ENCODE measurements at places on chromosomes 4 and X.

DNA sequence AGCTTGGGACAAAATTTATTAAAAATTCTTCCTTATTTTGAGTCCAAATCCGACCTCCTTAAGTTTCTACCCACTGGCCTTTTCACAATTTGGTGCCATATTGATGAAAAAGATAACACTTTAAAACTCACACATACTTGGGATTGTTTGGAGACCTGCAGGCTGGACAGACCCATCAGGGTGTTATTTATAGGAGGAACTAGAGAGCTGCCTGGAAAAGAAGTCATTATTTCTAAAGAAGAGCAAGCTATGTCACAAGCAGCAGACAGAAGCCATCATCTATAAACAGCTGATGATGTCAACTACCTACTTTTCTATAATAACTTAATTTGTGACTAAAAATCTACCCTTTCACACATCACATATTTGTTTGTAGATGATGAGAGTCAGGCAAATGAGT, 56.2 kb downstream of the COX18 start:
- DNase-seq = no peak

GRCh38 chrX:21691512-21692018, 33.4 kb upstream of the KLHL34 start:
- DNase-seq = no peak

DNA sequence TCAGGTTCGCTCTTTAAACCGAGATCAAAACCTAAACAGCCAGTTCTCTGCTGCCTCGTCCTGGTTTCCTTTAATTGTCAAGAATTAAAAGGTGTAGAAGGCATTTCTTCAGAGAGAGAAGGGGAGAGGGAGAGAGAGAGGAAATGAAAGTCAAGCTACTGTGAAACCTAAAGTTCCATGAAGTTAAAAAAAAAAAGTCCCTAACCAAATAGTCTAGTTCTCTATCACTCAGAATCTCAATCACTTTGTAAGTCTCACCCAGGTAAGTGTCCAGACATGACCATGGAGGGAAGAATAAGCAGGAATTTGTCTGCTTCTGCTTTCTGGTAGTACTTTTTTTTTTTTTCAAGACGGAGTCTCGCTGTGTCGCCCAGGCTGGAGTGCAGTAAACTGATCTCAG, 18.8 kb upstream of the SMIM14 start:
- DNase-seq = no peak

DNA sequence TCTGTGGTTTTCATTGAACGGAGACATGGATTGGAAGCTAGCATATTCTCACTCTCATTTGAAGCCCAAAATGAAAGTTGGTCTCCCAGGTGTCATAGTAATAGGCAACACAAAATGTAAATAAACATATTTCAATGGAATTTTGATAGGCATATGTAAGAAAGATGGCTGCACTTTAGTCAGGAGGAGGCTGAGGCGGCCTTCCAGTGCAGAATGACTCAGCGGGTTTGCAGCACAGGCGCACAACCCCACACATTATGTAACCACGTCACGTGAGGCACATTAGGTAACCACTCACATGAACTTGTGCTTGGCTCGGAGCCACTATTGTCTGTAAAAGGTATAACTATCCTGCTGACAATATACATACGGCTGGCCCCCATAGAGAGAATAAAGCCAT, 381.7 kb downstream of the GPAT3 start:
- no peak for DNase-seq

GRCh38 chr4:61485056-61485455, 284.9 kb downstream of the ADGRL3 start:
- no peak for DNase-seq

GRCh38 chr4:73189274-73189810, 69.3 kb downstream of the ANKRD17 start:
- DNase-seq = no peak

DNA sequence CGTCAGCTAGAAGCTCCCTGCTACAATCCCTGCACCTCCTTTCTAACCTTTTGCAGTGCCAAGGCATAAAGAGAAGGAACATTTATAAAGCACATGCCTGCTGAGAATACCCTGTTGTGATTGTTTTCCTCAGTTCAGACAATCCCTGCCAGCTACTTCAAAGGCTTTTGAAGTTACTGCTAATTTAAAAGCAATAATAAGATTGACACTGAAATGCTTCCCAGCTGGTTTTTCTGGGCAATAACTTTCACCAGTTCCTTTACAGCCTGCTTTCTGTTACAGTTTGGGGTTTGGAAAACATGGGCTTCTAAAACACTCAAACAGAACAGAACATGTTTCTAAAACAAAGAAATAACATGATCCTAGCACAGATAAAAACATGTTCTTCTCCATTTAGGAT, 232.3 kb upstream of the CPEB2 start:
- no peak for DNase-seq

DNA sequence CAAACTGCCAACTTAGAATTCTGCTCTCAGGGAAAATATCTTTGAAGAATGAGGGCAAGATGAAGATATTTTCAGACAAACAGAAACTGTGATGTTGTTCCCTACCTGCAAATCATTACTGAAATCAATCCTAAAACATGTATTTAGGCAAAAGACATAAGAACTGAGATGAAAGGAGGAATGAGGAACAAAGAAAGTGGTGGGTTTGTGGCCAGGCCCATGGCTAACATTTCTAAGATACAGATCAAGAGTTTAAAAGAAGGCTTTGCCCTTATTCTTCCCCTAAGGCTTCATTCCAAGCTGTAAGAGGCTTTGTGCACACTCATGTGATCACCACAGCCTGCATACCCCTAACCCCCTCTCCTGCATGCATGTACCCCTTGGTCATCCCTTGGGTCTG, 46.5 kb downstream of the ADGRG2 start:
- no peak for DNase-seq

DNA sequence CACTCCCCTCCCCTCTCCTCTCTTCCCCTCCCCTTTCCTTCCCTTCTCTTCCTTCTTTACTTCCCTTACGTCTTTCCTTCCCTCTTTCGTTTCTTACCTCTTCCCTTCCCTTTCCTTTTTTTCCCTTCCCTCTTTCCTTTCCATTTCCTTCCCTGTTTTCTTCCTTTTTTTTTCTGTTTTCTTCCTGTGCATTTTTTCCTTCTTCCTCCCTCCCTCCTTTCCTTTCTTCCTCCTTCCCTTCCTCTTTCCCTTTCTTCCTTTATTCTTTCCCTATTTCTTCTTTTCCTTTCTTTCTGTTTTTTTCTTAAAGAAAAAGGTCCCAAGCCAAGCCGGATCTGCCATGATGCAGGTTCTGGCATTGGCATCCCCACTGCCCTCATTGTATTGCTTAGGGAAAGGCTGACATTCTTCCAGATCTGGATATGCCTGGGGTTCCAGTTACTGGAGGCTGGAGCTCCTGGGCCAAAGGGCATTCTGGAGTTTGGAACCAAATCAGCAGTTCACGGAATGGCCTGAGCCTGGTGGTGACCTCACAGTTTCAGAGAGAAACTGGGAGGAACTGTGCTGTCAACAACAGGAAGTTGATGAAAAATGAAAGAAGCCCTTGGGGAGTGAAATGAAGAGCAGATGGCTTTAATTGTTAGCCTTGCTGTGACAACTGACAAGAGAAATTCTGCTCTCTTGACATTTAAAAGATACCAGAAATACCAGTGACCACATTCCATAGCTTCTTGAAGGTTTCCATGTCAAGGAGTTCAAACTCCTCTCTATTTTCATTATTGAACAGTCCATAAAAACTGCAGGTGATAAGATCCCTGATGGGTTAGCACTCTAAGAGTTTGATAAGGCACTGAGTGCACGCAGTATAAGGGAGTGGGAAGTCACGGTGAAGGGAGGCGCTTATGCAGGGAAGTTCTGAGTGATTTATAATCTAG, 622.1 kb downstream of the SPRY1 start:
- DNase-seq = no peak

GRCh38 chrX:44484607-44485146, 58.0 kb downstream of the FUNDC1 start:
- no peak for DNase-seq

GRCh38 chrX:48835524-48836329, at the start of gene PCSK1N:
Gene PCSK1N (minus strand): TSS chrX:48835610. CDS start chrX:48835532, 78 bp downstream.
- DNase-seq = peak; percentile 2

DNA sequence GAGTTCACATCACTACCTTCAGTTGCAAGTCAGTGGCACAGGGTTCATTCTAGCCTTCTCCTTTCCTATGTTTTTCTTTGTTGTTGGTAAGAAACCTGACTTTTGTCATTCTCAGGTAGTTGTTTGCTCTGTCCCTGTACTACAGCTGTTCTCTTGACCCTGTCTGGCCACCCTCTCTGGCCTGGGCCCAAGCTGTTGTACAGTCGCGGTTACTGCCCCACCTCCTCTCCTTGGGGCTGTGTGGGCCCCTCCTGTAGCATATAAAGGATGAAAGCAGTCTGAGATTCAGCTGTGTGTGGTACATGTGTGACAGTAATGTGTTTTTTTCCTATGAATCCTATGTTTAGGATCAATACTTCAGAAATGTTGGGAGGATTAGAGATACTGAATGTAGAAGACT, 12.5 kb downstream of the MOB1B start:
- no peak for DNase-seq

DNA sequence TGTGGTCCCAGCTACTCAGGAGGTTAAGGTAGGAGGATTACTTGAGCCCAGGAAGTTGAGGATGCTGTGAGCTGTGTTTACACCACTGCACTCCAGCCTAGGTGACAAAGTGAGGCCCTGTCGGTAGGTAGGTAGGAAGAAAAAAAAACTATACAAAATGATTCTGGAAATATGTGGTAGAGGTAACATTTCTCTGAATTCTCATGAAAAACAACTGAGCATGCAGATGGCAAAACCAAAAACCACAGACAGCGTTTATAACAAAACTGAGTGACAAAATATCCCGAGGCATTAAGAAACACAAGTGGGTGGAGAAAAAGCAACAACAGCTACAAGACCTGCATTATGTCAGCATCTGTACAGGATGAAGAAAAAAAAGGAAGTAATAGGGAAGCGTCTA, 211.7 kb downstream of the DLG3 start:
- DNase-seq = no peak

DNA sequence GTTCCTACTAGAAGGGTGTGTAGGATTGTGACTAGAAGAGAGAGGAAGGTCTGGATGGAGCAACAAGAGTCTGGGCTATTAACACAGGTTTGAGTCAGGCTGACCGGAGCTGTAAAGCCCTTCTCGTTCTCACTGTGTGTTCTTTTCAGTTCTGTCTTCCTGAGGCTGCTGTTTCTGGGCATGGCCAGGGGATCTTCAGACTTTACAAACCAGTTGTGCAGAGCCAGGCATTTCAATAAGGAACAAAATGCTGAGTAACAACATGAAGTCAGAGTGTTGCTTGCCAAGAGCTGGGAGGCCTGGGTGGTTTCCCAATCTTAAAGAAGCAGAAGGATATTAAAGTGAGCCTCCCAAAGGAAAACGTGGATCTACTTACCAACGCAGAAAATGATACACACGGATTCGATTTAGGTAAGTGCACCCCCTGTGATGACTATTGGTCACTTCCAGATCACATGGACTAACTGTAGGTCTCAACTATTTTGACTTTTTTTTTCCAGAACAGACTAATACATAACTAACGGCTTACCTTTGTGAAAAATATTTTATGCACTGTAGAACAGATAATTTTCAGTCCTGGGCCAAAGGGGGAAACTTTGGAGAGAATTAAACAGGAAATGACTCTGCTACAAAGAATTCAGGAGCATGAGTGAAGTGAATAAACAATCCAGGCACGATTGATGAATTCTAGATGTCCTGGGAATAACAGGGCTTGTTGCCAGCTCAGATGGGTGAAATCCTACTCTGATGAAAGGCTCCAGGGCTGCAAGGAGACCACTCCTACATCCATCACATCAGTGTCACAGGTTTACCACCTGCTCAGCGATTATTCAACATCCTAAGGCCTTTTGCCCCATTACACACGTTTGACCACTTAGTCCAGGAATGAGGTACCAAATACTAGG, 94.5 kb downstream of the ANXA3 start:
- DNase-seq = peak; percentile 73

DNA sequence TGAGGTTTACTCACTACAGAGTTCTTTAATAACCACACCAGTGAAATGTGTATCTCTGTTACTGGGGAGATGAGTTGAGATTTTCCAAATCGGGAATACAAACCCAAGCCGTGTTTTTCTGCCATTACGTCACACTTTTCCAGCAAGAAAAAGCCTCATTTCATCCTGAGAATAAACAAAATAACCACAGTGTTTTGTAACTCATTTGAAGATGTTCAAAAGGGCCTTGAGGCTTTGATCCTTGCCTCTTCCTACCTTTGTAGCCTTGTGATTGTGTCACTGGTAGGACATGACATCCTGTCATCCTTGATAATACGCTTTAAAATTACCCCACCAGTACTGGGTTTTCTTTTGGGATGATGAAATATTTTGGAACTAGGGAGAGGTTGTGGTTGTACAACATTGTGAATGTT, 2.9 kb downstream of the USP11 start:
- no peak for DNase-seq

GRCh38 chr4:1470393-1470670, 64.1 kb upstream of the NKX1-1 start:
- no peak for DNase-seq

- no peak for DNase-seq
Observed at GRCh38 chrX:136328933-136329332, 28.2 kb downstream of the ADGRG4 start.

DNA sequence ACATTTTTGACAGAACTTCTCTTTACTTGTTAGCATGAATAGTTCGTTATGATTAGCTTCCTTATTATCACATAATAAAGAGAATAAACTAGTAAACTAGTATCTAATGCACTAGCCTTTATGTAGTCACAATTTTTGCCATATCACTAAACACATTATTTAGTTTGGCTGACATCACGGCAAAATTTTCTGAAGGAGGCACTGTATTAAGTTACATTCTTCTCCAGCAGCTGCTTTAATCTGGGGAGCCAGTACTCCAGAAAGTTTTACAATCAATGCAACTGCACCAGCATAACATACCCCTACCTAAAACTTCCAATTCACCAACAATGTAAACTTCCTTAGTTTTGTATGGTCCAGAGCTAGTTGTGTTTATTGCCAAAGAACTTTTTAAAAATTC, 87.8 kb downstream of the FIP1L1 start:
- no peak for DNase-seq

DNA sequence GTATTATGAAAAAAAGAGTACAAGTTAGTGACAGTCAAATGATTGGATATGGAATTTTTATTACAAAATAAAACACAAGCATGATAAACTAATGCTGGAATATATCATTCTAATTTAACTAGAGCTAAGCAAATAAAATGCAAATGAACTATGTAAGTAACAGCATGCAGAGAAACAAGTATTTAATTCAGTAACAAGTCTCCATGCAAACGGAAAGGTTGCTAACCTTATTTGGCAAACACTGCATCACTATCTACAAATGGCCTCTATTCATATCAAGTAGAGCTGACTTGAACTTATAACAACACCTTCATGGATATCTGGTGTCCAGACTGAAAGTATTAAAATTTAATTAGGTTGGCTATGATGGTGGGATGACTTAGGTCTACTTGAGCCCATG, 15.4 kb downstream of the PPM1K start:
- DNase-seq = no peak

DNA sequence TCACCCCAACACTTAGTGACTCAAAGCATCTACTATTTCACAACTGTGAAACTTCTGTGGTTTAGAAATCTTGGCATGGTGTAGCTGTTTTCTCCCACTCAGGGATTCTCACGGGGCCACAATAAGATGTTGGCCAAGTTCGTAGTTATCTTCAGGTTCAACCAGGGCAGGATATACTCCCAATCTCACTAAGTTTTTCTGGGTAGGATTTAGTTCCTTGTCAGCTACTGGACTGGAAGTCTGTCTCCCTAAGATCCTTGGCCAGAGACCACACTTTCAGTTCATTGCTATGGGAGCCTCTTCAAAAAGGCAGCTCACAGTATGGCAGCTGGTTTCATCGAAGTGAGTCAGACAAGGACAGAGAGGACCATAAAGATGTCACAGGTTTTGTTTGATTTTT, 111.7 kb upstream of the PDHA2 start:
- no peak for DNase-seq
